ENCODE measurements at places on chromosomes 1 and 21.

DNA sequence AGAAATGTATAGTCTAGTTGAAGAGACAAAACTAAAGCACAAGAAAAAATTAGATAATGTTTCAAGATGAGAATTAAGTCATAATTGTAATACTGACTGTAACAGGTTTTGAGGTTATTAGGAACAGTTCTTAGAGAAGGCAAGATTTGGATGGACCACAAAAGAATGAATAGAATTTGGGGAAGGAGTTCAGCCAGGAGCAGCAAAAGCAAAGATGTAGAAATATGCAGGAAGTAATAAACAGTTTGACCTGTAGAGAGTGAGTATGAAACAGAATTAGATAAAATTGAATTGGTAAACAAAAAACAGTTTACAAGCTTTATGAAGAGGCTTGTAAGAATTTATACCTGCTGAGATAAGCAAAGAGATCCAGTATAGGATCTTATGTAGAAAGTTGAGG, 16.3 kb downstream of the VPS45 start:
- DNase-seq, result no peak

- no peak for DNase-seq
Measured at GRCh38 chr1:116471241-116471640, 98.2 kb downstream of the ATP1A1 start.

- no peak for DNase-seq
Measured at GRCh38 chr1:92442351-92442750, 44.4 kb downstream of the GFI1 start.

- DNase-seq, result no peak
Measured at GRCh38 chr1:180953291-180954004, 40.8 kb downstream of the KIAA1614 start.

- DNase-seq, result no peak
Measured at GRCh38 chr1:6328091-6328490, 65.5 kb downstream of the ACOT7 start.
